ENCODE measurements at places on chromosomes 7 and 10. TPM values are rescaled to one million over a fixed set of nuclear protein-coding genes. Genes with fewer than 3 reads are reported as not detected.

Gene TMEM139
- polyA plus RNA-seq, result 23.5 TPM

Gene EDRF1
- 8.7 TPM for polyA plus RNA-seq

Gene FRAT2
- polyA plus RNA-seq, result 3.4 TPM

Gene NPSR1
- not detected for polyA plus RNA-seq

Gene NKX1-2
- not detected for polyA plus RNA-seq

DNA sequence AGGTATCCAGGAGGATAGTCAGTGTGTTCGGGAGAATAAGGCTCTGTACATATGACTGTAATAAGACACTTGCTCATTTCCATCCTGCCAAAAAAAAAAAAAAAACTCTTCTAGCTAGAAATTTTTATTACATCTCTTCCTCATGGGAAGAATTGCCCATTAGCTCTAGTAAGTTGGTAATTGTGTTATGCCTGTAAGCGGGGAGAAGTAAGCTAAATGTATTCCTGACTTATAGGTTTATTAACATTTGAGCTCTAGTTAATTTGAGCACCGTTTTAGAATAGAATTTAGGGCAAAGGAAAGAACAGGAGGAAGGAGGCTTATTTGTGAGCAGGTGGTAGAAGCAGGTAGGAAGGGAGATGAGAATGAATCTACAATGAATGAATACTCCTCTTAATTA, 1210.6 kb downstream of the SORCS1 start:
- no peak for DNase-seq

GRCh38 chr7:117731455-117731854, 141.8 kb downstream of the CTTNBP2 start:
- no peak for DNase-seq

DNA sequence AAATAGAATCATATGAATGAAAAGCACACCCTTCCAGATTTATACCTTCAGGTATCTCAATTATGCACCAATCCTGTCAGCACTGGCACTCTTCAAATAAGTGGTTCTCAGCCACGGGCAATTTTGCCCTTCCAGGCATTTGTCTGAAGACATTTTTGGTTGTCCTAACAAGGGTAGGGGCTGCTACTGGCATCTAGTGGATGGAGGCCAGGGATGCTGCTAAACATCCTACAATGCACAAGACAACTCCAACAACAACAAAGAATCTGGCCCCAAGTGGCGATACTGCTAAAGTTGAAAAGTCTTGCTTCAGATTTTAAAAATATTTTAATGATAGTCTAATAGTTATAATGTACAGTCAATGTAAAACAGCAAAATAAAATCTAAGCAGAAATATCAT, 16.1 kb downstream of the CCDC186 start:
- no peak for DNase-seq

GRCh38 chr7:95144256-95144655, 180.1 kb downstream of the PON1 start:
- DNase-seq, result no peak

DNA sequence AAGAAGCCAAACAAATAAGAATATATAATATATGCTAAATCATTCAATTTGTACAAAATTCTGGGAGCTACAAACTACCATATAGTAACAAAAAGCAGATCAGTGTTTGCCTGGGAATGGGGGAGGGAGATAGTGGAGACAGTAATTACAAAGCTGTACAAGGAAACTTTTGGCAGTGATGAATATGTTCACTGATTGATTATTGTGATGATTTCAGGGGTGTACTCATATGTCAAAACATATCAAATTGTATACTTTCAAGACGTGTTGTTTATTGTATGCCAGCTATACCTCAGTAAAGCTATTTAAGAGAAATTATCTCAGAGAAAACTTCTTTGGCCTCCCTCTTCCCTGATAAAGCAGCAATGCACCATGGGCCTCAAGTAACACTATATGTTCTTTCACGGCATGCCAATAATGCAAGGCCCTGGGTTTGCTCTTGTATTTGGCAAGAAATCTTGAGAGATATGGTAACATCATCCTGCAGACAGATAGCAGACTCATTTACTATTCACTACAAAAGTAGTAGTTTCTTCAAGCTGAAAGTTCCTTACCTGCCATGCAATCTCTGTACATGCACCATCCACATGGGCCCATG, 133.5 kb downstream of the HBP1 start:
- no peak for DNase-seq

DNA sequence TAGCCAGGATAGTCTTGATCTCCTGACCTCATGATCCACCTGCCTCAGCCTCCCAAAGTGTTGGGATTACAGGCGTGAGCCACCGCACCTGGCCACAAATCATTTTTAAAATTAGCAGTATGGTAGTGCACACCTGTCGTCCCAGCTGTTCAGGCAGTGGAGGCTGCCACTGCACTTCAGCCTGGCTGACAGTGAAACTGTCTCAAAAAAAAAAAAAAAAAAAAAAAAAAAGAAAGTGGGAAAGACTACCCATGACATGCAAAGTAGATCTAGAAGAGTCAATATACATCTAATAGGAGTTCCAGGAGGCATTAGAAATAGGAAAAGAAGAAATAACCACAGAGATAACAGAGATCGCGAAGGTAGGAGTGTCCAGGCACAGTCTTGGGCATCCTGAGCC, 3.2 kb downstream of the CSGALNACT2 start:
- DNase-seq, result no peak

- DNase-seq, result no peak
Observed at GRCh38 chr10:72083790-72084459, 4.4 kb downstream of the SPOCK2 start.

- DNase-seq, result no peak
Observed at GRCh38 chr7:136399385-136399784, 422.2 kb upstream of the MTPN start.

DNA sequence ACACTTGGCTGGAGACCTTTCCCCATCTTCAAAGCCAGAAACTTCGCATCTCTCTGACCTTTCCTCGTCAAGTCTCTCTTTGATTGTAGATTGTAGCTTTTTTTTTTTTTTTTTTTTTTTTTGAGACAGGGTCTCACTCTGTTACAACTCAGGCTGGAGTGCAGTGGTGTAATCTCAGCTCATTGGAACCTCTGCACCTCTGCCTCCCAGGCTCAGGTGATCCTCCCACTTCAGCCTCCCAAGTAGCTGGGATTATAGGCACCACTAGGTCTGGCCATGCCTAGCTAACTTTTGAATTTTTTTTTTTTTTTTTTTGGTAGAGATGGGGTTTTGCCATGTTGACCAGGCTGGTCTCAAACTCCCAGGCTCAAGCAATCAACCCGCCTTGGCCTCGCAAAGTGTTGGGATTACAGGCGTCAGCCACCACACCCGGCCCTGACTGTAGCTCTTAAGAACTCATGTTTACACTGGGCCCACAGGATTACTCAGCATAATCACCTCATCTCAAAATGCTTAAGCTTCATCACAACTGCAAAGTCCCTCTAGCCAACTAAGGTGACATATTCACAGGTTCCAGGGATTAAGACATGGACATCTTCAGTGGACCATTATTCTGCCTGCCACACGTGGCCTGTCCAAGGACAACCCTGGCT, 11.7 kb downstream of the POLL start:
- DNase-seq, result no peak

GRCh38 chr10:77776487-77776886, 138.9 kb upstream of the KCNMA1 start:
- no peak for DNase-seq

DNA sequence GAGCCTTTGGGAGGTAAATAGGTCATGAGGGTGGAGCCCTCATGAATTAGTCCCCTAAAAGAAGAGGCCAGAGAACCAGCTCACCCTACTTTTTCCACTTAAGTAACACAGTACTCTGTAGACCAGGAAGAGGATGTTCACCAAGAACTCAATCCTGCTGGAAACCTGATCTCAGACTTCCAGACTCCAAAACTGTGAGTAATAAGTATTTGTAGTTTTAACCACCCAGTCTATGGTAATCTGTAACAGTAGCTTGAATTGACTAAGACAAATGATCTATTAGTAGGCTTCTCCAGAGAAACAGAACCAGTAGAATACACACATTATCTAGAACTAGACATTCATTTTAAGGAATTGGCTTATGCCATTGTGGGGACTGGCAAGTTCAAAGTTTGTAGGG, 51.5 kb downstream of the ANKMY2 start:
- no peak for DNase-seq

GRCh38 chr10:61842755-61843497, 58.6 kb upstream of the ARID5B start:
- no peak for DNase-seq
